ENCODE measurements at places on chromosomes 6 and 20.

- peak; percentile 48 for DNase-seq
Observed at GRCh38 chr6:82246802-82247504, 591 bp downstream of the IBTK start.

- DNase-seq = no peak
Observed at GRCh38 chr6:127832381-127832780, 68.5 kb downstream of the THEMIS start.

- DNase-seq = no peak
Observed at GRCh38 chr6:126227833-126228702, 111.8 kb upstream of the CENPW start.

GRCh38 chr6:52696418-52696817 lies 25.5 kb downstream of the TMEM14A start:
- no peak for DNase-seq

DNA sequence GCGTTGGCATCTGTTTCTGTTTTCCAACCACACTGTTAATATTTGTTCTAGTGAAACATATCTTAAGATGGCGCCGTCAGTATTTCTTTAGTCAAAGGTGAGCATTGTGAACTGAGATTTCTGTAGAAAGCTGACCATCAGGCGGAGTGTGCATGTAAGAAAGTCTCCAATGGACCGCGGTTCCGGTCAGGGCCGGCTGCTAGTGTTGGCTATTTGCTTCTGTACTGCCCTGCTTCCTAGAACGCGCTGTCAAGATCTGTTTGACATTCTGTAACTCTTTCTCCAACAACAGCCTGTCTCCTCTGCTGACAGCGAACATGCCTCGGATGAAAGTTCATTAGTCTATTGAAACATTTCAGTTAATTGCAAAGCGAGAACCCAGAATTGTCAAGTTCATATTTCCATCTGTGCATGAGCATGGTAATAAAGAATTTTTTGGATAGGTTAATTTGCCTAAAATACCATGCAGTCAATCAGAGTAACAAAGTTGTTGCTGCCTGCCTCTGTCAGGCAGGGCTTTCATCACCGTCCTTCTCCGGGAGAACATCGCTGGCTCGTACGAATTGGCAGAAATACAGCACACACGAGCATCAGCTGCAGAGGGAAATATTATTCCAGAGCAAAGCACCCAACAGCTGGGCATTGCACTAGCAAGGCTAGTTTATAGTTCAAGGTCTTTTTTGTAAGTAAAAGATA lies 369.1 kb downstream of the CDH4 start:
- DNase-seq = no peak

DNA sequence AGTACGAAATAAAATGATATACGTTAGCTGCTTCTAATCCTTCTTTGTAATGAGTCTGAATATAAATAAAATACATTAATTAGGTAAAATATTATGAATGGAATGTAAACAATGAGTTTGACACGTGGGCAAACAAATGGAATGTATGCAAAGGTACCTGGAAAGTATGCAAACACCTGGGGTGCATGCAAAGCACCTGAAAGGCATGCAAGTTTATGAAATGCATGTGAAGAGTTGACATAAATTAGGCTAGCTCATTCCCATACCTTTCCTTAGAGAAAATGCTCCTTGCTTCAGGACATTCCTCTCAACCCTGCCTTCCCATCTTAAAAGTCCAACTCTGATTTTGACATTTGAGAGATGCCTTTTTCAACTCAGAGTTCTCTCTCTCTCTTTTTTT lies 140.9 kb downstream of the EDN1 start:
- no peak for DNase-seq

DNA sequence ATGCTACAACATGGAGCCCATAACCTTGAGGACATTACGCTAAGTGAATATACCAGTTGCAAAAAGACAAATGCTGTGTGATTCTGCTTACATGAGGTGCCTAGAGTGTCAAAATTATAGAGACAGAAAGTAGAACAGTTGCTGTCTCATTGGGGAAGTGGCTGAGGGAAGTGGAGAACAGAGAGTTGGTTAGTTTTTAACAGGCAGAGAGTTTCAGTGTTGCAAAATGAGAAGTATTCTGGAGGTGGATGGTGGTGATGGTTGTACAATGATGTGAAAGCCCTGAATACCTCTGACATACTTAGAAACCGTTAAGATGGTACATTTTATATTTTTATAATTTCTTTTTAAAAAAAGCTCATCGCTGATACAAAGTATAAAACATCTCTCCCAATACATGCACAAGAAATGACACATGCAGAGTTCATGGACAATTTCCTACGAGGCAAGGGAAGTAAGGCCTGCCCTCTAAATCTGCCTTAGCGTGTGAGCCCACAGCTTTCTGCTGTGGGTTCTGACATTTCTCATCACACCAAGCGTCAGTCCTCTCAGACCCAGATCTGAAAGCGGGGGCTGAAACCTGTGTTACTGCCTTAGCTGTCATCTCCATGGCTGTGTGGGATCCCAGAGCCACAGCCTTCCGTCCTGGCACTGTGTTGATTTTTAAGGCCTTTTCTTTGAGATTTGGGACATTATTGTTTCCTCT lies 126.0 kb downstream of the RNASET2 start:
- peak; percentile 15 for DNase-seq

- peak; percentile 75 for DNase-seq
Observed at GRCh38 chr20:49979030-49979832, 3.5 kb upstream of the SNAI1 start.

DNA sequence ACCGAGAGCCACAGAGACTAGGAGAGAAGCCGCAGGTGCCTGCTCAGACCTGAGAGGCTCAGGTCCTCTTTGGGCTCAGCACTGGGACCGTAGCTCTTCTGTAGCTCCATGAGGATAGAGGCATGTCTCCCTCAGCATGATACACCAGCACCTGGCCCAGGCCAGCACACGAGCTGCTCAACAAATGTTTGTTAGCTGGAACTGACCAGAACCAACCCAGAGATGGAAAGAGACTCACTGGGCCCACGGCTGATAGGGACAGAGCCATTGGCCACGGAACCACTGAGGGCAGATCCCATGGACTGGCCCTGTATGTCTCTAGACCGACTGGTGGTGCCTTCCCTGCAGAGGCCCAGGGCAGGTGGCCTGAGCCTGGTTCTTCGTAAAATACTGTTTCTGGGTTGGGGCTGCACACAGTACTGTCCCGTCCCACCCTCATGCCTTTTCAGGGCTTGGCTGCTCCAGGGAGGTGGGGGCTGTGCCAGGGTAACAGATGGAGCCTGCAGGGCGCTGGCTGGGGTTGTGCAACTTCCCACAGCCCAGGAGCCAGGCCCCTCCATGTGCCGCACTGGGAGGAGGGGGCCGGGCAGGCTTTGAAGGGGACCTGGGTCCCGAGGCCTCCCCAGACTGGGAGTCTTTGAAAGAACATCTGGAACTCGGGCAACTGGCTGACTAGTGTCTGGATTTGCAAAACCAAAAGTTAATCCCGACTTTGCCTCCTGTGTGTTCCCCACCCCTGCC lies 5.2 kb downstream of the C20orf204 start:
- DNase-seq = no peak

- no peak for DNase-seq
Observed at GRCh38 chr6:124990988-124991387, 28.8 kb downstream of the RNF217 start.

DNA sequence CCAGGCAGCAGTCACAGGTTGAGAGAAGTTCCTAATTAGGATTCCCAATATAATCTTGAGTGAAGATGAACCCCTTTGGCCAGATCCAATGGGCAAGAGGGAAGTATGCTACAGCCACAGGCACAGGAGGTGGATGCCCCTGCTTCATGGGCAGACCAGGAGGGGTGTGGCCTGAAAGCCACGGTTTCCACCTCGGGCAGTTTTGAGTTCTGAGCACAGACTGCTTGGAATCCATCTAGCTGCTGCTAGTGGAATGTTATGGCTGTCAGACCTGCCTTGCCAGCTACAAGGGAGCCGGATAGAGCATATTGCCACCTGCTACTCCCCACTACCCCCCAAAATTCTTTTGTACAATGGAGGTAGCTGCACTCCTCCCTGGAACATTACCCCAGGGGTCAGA lies 672.9 kb downstream of the HACE1 start:
- DNase-seq = no peak

GRCh38 chr6:33209856-33210255 lies 1.6 kb downstream of the RING1 start:
- DNase-seq = no peak

DNA sequence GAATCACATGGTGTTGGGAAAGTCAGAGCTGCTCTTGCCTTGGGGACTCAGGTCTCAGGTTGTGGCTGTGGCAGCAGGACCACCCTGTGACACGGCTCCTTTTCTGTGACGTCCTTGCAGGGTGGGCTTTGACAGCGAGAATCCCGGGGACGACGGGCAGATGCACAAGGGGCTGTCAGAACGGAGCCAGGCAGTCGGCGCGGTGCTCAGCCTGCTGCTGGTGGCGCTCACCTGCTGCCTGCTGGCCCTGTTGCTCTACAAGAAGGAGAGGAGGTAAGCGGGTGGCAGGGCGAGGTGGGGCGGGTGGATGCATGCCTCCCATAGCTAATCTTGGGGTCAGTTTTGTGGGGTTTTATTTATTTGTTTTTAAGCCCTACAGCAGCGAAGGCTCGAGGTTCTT lies 19.2 kb upstream of the SLC22A1 start:
- no peak for DNase-seq

GRCh38 chr20:38804682-38805501 lies 605 bp upstream of the PPP1R16B start:
- peak; percentile 67 for DNase-seq

- no peak for DNase-seq
Observed at GRCh38 chr20:10581823-10582222, 92.0 kb downstream of the JAG1 start.

DNA sequence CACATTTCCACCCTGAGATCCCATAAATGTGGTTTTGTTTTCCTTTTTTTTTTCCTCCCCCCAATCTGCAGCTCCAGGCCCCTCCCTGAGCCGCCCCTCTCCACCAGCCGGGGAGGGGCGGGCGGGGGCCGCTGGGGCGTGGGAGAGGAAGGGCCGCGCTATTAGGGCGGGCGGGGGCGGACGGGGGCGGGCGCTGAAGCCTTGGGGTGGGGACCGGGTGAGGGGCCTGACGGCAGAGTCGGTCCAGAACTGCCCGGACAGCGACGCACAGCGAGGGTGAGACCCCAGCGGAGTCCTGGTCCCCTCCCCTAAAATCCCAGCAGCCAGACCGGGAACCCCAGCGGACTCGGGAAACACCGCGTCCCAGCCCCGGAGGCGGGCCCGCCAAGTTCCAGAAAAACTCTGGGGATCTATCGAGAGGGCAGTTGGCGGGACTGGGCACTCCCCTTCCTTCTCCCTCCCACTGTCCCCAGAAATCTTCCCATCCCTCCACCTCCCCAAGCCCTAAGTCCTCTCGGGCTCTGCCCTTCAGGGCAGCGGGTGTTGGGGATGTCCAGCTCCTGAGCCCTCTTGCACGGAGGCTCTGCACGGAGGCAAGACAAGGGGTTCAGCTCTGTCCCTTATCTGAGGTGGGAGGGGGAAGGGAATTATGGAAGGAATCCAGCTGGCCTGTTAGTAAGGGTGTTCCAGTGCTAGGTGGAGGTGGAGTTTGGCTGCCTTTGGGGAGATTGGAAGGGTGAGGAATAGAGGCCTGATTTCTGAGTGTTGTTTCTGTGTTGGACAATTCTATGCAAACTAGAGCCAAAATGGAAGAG lies at the start of gene PRICKLE4:
Gene PRICKLE4, plus strand, starts transcription at position 232 of the 815 bp plus-strand sequence. CDS start 2,692 bp downstream, outside the sequence.
- DNase-seq = no peak

DNA sequence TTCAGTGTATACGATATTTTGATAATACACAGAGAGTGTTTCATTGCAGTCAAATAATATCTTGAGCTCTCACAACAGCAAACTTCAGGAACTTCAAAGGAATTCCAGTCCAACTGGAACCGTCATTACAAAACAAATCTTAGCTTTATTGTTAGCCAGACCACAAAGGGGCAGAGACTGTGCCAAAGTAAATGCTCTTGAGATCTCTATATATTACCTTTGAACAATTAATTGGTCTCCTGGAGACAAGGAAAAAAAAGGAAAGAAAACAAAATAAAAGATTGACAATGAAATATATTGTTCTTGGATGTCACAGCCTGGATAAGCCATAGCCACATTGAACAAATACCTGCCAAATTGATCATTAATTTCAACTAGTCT lies 70.0 kb downstream of the FOXC1 start:
- no peak for DNase-seq

DNA sequence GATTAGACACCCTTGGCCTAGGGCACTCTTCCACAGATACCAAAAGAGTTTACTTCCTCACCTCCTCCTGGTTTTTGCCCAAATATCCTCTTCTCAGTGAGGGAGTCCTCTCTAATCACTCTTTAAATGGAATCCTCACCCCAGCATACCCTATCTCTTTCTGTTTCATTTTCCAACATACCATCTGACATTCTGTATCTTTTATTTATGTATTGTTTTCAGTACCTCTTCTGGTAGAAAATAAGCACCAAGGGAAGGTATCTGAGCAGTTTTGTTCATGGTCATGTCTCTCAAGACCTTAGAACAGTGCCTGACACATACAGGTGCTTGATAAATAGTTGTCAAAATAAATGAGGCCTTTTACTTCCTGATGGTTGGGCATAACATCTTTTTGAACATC lies 55.1 kb downstream of the KIAA0408 start:
- no peak for DNase-seq

DNA sequence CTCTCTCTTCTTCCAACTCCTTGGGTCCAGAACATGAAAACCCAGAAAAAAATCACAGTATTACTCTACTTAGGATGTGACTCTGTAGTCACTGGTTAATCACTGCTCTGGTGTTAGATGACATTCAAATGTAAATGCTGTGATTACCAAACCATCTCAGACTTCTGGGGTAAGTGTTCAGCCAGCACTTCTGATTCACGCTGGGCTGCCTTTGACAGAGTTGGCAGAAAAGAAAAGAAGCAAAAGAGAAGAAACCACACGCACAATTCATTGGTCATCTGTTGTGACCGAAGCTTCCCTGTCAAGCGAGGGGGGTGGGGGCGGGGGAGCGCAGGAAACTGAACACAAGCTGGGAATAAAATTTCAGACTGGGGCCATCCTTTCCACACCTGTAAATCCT lies 82.7 kb downstream of the PSMG4 start:
- no peak for DNase-seq

DNA sequence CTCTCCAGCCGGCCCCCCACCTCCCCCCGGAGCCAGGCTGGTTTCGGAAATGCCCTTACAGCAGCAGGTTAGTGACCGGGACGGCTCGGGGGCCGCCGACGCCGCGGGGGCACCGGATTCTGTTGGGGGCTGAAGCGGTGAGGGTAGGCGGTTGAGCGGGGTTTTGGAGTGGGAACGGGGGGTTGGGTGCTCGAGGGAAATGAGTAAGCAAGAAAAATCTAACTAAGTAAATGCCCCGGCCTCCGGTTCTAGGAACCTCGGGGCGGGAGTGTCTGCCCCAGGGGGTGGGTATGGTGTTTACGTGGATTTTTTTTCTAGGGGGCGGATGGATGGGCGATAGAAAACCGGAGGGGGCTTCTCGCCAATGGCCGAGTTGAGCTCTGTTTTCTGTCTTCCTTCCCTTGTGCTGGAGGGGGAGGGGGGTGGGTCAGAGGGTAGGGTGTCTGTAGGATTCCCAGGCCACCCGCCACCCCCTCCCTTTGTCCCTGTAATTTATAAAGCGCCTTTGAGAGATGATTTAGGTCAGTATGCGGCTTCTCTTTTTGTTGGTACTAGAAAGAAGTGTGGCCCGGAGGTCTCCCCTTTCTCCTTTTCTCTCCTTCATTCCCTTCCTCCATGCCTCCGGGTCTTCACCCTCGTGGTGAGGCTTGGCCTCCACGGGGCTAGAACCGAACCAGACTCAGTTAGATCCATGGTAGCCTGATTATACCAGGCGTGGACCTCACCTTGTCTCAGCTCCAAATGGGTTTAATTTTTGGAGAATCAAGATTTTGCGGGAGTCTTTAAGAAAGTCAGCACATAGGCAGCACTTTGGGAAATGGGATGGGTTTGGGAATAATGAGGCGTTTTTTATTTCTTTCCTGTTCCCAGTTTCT lies 2.3 kb downstream of the E2F3 start:
- peak; percentile 76 for DNase-seq

- DNase-seq = no peak
Observed at GRCh38 chr6:163404825-163405265, 9.7 kb upstream of the QKI start.

Measured in stimulated activated CD4-positive, alpha-beta T cell treated with anti-CD3 and anti-CD28 coated beads, Interleukin-2, amount 100 ng/mL, for 24 hours (primary cell).